Thoracic aorta (tissue), 2 donors: ENCODE measurements at places on chromosomes 16 and 17. TPM values are rescaled to one million over a fixed set of nuclear protein-coding genes. Genes with fewer than 3 reads are reported as not detected.

DNA sequence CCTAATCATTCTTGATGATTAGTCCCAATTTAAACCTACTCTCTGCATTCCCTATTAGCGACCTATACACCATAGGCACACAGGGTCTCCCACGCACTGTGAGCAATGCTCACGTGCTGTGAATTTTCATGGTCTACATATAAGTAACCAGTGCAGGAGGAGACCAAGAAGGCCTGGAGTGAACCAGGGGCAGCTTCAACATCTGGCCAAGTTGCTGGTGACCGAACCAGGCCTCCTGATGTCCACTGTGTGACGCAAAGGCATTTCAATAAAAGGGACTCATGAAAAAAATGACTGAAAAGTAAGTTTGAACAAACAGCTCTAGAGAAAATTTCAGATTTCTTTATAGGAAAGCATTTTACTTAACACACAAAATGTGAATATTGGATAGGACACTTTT is 107.0 kb downstream of the ZFHX3 start:
- DNase-seq, result no peak

- DNase-seq, result no peak
Observed at GRCh38 chr17:68695659-68696058, 94.5 kb upstream of the FAM20A start.

DNA sequence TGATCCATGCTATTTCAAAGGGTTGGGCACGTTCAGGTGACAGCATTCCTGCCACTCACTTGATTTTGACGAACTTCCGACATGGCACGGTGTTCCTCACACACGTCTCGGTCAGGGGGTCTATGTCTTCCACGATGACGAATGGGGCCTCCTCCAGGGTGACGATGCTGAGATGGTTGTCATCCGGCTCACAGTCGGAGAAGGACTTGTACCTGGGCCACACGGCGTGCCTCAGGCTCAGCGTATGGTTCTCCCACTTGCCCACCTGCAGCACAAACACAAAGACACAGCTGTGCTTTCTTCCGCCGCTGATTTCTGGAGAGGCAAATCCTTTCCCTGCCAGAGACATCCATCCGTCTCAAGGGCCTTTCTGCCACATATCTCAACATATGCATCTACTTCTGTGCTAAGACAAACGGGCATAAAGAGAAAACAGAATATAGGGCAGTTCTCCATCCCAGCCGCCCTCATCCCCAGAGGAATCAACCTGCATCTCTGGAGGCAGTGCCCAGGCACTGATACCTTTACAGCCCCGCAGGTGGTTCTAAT is 332.5 kb downstream of the GRIN2A start:
- DNase-seq, result no peak

The KRTAP4-3 gene
- not detected for total RNA-seq

The HOXB6 gene
- 4.2 TPM for total RNA-seq
